ENCODE measurements at places on chromosomes 13 and 19. TPM values are rescaled to one million over a fixed set of nuclear protein-coding genes. Genes with fewer than 3 reads are reported as not detected.

FUT6 gene
- 0.09 TPM for total RNA-seq

PTH2 gene
- total RNA-seq: not detected

GRCh38 chr19:50777830-50778303 lies 7.6 kb downstream of the GPR32 start:
- no peak for DNase-seq

DNA sequence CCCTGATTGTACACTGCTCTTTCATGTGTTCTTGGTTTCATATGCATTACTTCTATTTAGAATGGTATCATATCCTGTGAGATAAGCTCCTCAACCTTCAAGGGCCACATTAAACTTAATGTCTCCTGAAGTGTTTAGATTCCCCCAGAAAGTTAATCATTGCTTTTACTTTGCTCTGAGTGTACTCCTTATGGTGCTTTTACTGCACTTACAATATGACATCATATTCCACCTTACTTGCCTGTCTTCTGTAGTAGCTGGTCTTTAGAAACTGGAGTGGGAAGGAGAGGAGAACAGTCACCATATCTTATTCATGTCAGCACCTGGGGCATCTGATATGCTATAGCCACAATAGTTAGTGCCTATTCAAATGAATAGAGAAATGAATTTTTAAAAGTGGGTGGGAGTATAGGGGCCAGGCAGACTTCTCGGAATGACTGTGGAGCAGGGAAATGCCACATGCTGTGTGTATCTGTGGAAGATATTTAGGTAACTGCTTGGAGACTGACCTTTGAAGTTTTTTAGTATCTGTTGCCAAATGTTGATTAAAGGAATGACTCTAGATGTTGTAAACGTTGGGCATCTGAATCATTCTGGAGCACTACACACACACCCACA lies 40.2 kb downstream of the SLAIN1 start:
- DNase-seq: no peak

DNA sequence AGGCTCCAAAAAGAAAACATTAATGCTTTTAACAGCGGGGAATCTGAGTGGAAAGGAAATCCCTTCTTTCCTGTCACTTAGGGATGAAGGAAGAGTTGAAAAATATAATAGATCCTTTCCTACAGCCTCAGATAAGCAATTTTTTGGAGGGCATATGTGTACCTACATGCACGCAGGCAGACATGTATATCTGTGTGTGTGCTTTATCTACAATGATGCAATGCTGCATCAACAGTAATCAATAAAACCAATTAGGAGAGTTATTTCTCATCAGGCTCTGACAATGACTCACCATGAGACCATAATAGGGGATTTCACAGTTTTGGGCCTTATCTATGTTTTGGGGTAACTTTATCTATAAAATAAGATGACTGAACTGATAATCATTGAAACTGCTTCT lies 444.1 kb downstream of the ITGBL1 start:
- DNase-seq: no peak

GRCh38 chr13:103168901-103169508 lies 102.8 kb upstream of the SLC10A2 start:
- no peak for DNase-seq

- DNase-seq: peak; percentile 47
Measured at GRCh38 chr13:36353001-36353400, 6.8 kb upstream of the SPART start.

DNA sequence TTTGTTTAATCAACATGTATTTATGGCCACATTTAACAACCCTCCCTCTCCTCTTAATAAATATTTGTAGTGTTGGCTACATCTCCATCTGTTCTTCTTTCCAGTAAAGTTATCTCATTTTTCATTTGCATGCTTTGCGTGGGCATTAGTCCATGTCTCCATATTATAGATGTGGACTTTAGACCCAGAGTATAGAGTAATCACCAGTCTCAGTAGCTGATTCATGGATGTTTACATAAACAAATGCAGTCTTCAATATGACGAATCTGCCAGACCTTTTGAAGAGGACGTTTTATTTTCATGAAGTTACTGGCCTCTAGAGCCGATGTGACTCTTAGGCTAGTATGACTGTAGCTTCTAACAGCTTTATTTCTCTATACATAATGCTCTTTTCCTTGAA lies 1546.2 kb downstream of the OLFM4 start:
- no peak for DNase-seq

DNA sequence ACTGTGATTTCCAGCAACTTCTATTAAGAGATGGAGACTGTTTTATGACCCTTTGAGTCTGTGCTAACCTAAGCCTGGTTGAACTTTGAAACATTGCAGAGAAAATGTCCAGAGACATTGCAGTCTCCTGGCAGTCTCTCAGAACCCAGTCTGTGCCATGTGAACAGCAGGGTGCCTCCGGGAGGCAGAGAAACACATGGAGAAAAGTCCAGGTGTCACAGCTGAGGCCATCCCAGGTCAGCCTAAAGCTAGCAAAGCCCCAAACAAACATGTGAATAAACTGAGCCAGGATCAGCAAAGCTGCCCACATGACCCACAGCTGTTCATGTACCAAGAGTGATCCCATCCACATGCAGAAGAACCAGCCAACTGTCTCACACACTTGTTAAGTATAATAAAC lies 7.8 kb downstream of the CYP4F11 start:
- DNase-seq: no peak

DNA sequence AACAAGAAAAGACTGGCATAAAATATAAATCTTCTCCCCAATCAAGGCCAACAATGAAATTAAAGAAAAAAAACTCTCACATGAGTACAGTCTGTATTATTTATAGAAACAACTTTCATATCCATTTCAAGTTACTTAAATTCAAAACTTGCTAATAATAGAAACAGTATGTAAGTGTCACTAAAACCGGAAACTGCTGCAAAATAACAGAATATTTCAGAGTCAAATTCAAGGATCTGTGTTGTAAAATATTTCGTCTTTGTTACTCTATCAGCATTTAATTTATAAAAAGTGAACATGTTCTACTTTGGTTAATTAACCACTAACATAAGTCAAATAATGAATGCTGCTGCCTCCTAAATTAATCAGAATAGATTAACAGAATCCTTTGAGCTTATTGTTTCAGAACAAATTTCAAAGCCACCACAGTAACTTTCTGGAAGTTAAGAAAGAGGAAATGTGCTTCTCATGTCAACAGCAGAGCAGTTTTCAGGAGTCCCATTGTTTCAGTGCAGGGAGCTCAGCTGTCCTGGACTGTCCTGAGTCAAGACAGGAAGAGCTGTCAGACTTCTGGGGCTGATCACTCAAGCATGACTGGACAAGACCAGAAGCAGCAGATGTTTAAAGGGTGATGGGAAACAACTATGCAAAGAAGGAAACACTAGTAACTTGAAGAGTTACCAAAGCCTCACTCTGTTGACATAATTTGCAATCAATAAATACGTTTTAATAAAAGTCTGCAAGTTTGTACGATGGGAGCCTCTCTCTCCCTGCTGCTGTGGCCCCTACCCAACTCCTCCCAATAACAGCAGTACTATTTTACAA lies 76.9 kb downstream of the FOXO1 start:
- peak; percentile 70 for DNase-seq

- no peak for DNase-seq
Measured at GRCh38 chr13:74596691-74597090, 462.5 kb upstream of the KLF12 start.
